ENCODE measurements at places on chromosomes 11 and 22. TPM values are rescaled to one million over a fixed set of nuclear protein-coding genes. Genes with fewer than 3 reads are reported as not detected.

The ARAP1 gene
- 61.9 TPM for total RNA-seq

- H3K36me3 ChIP-seq = peaks cover 13% of the 10 kb centered on the region
- no peak overlapping the region for H3K4me3 ChIP-seq
- H3K4me1 ChIP-seq = no peaks in the 10 kb centered on the region
- H3K27me3 ChIP-seq = no peaks in the 10 kb centered on the region
- DNase-seq = no peak
These were observed 11.8 kb downstream of the XBP1 start for GRCh38 chr22:28788601-28789000.

DNA sequence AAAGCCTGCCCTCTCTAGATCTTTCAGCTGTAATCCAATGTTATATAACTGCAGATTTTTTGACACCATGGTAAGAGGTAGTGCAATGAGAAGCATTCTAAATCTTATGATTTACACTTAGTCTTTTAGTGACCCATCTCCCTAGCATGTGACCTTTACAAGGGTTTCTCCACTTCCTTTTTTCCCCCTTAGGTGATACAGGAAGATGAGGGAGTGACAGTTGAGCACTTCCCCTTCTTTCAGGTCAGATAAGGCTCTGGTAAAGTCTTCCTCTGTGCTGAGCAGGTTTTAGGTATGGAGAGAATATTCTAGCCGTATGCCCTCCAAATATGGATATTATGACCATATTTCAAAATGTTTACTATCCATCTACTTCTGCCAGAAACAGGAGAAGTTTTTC is 753.6 kb downstream of the JRKL start:
- H3K4me1 ChIP-seq = no peaks in the 10 kb centered on the region
- no peak overlapping the region for H3K27ac ChIP-seq
- no peaks in the 10 kb centered on the region for H3K27me3 ChIP-seq
- no peaks in the 10 kb centered on the region for H3K36me3 ChIP-seq

The SYT7 gene
- 2.3 TPM for total RNA-seq

The PRG3 gene
- total RNA-seq = not detected

DNA sequence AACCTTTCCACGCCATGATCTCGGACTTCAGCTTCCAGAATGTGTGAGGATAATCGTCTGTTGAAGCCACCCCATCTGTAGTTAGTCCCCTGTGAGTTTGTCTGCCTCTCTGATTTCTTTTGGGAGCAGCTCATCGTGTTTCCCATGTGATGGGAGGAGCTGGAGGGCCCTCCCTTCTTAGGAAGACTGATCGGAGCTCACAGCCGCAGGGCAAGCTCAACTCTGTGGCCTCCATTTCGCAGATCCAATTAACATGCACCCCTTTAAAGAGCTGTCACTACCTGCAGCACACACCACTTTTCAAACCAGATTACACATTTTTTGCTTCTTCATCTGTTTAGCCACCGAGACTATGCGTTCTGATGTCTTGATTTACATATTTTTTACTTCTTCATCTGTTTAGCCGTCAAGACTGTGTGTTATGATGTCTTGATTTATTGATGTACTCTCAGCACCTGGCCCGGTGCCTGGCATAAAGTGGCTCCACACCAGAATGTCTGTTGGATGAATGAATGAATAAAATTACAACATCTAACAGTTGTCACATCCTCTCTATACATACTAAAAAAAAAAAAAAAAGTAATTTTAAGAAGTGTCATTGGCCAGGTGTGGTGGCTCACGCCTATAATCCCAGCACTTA is 14.9 kb upstream of the PPFIA1 start:
- DNase-seq = no peak
- H3K4me3 ChIP-seq = no peak overlapping the region
- H3K4me1 ChIP-seq = no peaks in the 10 kb centered on the region
- H3K36me3 ChIP-seq = no peaks in the 10 kb centered on the region
- no peaks in the 10 kb centered on the region for H3K27me3 ChIP-seq

- no peak overlapping the region for H3K4me3 ChIP-seq
- H3K4me1 ChIP-seq = no peaks in the 10 kb centered on the region
- H3K27me3 ChIP-seq = no peaks in the 10 kb centered on the region
- DNase-seq = peak; percentile 95
- no peak overlapping the region for H3K27ac ChIP-seq
These were observed 4.9 kb downstream of the ATP5MGL start for GRCh38 chr22:42635531-42635930.

- H3K27ac ChIP-seq = no peak overlapping the region
- no peaks in the 10 kb centered on the region for H3K4me1 ChIP-seq
- no peaks in the 10 kb centered on the region for H3K27me3 ChIP-seq
- no peaks in the 10 kb centered on the region for H3K36me3 ChIP-seq
- H3K4me3 ChIP-seq = no peak overlapping the region
- DNase-seq = no peak
These were observed 25.5 kb downstream of the KCNJ1 start for GRCh38 chr11:128841461-128842072.

DNA sequence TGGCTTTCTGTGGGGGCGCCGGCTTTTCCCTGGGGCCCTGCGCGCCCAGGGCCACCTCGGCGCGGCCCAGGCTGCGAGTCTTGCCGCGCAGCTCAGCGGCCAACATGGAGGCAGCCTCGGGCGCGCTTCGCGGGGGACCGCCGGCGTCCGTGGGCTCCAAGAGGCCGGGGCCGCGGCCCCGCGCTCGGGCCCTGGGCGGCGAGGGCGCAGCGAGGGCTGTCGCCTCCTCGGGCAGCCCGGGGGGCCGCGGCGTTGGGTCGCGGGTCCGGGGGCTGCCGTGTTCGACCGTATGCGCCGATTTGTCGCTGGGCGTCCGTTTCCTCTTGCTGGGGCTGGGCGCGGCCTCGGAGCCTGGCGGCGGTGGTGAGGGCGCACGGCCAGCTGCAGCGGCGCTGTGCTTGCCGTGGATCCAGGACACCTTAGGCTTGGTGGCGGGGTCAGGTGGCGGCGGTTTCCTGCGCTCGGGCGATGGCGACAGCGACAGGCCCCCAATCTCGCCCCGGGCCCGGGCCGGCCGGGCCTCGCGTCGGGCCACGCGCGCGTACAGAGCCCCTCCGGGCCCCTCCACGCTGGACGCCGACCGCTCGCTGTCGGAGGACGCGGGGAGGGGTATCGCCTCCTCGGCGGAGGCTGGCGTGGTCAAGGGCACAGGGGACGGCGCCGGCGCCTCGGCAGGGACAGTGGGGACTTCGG is 11.9 kb downstream of the SCARF2 start:
- H3K27me3 ChIP-seq = no peaks in the 10 kb centered on the region
- peak; percentile 46 for DNase-seq
- no peak overlapping the region for H3K4me3 ChIP-seq
- H3K27ac ChIP-seq = no peak overlapping the region
- H3K4me1 ChIP-seq = no peaks in the 10 kb centered on the region
- H3K36me3 ChIP-seq = no peaks in the 10 kb centered on the region

The ZDHHC5 gene
- 51.0 TPM for total RNA-seq

DNA sequence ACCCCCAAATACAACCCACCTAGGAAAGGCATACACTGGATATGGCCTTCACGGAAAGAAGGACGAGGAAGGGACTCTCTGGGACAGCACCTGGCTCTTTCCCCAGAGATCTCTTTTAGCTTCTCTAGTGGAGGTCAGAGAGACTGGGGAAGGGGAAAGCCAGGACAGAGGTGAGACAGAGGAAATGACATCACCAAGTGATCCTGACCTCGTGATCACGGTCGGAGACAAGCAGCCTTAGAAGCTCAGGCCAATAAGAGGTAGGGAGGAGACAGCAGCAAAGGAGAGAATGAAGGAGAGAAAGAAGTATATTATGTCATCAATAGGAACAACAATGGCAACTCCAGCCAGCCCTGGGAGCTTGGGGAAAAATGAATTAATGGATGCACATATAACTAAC is 15.4 kb upstream of the TMPRSS13 start:
- no peak overlapping the region for H3K27ac ChIP-seq
- H3K27me3 ChIP-seq = no peaks in the 10 kb centered on the region
- no peak for DNase-seq

The OR2AT4 gene
- total RNA-seq = not detected

The PPP2R1B gene
- 27.2 TPM for total RNA-seq

The HBE1 gene
- not detected for total RNA-seq

- no peak overlapping the region for H3K4me3 ChIP-seq
- no peaks in the 10 kb centered on the region for H3K4me1 ChIP-seq
- H3K27me3 ChIP-seq = no peaks in the 10 kb centered on the region
- no peak overlapping the region for H3K27ac ChIP-seq
- no peak for DNase-seq
- peaks cover 18% of the 10 kb centered on the region for H3K36me3 ChIP-seq
These were observed 25.5 kb downstream of the IL18BP start for GRCh38 chr11:72024069-72024754.

- no peak for DNase-seq
- no peak overlapping the region for H3K27ac ChIP-seq
- no peak overlapping the region for H3K4me3 ChIP-seq
- H3K4me1 ChIP-seq = no peaks in the 10 kb centered on the region
These were observed 3.6 kb downstream of the C11orf16 start for GRCh38 chr11:8928981-8929615.

The C11orf86 gene
- total RNA-seq = not detected

DNA sequence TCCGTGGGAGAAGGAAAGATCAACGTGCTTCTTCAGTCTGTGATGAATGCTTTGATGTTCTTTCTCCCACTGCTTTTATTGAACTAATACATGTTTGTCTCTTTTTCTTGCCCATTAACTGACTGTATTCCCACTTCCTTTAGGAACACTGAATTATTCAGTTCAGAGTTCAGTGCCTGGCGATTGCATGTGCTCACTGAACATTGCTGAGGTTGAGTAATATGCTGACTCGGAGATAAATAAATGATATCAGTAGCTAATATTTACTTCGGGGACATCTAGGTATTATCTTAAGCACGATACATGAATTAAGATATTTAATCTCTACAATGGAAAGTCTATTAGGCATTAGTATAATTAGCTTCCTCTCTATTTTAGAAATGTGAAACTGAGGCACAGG is 102.3 kb upstream of the OR5AK2 start:
- no peaks in the 10 kb centered on the region for H3K27me3 ChIP-seq
- H3K36me3 ChIP-seq = no peaks in the 10 kb centered on the region
- H3K4me1 ChIP-seq = no peaks in the 10 kb centered on the region
- DNase-seq = no peak

The TPP1 gene
- 79.5 TPM for total RNA-seq

Data from aorta (tissue), 5 donors.